CD4-positive, alpha-beta T cell (primary cell): ENCODE measurements at places on chromosomes 4 and X. TPM values are rescaled to one million over a fixed set of nuclear protein-coding genes. Genes with fewer than 3 reads are reported as not detected.

Gene LDB2
- total RNA-seq = not detected

DNA sequence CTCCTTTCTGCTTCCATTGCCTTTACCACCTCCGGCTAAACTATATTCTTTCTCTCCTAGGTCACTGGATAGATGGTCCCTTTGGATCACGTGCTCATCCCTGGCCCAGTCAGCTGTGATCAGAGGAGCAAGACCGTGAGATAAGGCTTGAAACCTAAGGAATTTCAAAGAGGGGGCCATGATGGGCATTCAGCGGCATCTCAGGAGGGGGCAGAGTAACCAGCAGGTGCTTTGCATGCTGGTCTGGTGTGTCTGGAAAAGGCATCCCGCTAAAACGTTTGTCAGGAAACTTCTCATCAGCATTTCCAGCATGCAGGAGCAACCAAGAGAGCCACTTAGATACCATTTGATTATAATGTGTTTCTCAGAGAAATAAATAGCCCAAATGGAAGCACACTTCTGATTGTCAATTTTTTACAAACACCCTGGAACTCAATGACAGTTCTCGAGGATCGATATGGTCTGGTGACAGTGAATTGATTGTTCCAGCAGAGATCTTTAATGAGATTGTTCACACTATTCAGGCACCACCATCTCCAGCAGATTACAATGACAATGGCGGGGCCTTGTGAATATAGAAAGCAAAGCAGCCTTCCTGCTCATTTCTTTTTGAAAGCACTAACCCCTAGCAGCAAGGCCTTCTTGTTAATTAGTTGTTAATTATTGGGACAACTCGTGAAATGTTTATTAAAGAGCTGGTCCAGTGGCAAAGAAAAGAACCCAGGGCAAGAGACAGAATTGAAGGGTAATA, 327.1 kb downstream of the PTTG2 start:
- H3K4me3 ChIP-seq = no peak overlapping the region
- no peak overlapping the region for H3K27ac ChIP-seq
- no peaks in the 10 kb centered on the region for H3K27me3 ChIP-seq

GRCh38 chr4:127327491-127327890, 305.3 kb upstream of the INTU start:
- no peak overlapping the region for H3K4me3 ChIP-seq
- no peak for DNase-seq
- no peaks in the 10 kb centered on the region for H3K27me3 ChIP-seq

GRCh38 chr4:175823015-175823742, 11.1 kb upstream of the GPM6A start:
- H3K4me3 ChIP-seq = no peak overlapping the region
- no peaks in the 10 kb centered on the region for H3K4me1 ChIP-seq
- no peaks in the 10 kb centered on the region for H3K36me3 ChIP-seq
- no peaks in the 10 kb centered on the region for H3K27me3 ChIP-seq
- DNase-seq = no peak

- H3K4me3 ChIP-seq = no peak overlapping the region
- no peak overlapping the region for H3K27ac ChIP-seq
- no peak for DNase-seq
- H3K27me3 ChIP-seq = no peaks in the 10 kb centered on the region
- H3K4me1 ChIP-seq = no peaks in the 10 kb centered on the region
These were observed 268.7 kb upstream of the GK2 start for GRCh38 chr4:79676705-79677104.
